ENCODE measurements at places on chromosomes 3 and 15.

DNA sequence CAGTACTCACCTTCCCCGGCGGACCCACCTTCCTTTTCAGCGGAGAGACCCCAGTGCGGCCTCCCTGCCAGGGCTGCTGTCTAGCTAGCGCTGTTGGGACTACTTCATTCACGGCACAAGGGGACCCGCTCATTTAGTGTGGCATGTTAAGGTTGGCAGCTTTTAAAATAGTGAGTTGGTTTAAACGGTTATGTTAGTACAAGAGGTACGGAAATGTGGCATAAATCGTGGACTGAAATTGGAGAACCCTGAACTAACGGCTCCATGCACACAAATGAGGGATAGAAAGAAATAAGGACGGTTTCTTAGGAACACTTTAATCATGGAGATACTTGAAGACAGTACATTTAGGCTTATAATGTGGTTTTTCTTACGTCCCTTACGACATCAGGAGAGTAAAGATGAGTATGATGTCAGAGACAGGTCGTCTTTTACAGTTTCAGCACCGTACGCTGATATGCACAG lies 752 bp downstream of the CEP63 start:
- DNase-seq = no peak

DNA sequence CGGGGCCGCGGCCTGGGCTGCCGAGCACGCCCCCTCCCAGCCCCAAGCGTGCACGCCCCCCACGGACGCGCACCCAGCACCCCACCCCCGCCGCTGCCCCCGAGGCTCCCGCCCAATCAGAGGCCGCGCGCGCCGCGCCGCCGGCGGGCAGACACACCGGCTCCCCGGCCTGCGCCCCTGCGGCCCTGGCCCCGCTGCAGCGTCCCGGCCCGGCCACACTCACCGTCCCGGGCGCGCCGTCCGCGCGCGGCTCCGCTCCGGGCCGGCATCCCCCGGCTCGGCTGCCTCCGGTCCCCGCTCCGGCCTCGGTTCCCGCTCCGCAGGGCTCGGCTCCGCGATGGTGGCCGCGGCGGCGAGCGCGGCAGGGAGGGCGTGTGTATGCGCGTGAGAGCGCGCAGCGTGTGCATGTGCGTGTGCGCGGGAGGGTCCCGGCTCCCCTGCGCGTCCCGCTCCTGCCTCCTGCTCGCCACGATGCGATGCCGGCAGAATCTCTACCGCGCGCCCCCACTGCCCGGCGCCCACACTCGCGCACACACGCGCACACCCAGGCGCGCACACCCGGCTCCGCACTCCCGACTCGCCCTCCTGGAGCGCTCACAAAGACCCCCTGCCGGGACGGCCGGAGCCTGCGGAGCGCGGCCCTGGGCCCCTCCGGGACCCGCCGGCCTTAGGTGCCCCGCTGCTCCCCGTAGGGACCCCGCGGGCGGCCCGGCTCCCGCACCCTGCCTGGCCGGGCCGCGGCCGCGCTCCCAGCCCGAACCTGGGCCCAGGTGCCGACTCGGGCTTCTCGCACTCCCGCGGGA lies 186.5 kb upstream of the LINGO1 start:
- DNase-seq = no peak

DNA sequence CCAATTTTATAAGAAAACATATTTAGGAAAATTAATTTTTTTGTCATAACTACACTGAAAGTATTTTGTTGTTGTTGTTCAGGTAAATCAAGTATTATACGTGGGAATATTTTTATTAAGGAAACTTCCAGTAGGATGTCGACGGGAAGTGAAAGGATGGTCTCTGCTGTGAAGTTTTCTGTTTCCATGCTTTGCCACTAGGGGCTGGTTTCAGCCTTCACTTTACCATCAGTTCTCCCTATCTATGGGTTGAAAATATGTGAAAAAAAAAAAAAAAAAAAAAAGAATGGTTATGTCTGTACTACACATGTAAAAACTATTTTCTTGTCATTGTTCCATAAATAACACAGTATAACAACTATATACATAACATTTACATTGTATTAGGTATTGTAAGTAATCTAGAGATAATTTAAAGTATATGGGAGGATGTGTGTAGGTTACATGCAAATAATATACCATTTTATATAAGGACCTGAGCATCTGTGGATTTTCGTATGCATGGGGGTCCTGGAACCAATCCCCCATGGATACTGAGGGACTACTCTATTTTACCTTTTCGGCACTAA lies 136.7 kb downstream of the SMAD6 start:
- DNase-seq = no peak

DNA sequence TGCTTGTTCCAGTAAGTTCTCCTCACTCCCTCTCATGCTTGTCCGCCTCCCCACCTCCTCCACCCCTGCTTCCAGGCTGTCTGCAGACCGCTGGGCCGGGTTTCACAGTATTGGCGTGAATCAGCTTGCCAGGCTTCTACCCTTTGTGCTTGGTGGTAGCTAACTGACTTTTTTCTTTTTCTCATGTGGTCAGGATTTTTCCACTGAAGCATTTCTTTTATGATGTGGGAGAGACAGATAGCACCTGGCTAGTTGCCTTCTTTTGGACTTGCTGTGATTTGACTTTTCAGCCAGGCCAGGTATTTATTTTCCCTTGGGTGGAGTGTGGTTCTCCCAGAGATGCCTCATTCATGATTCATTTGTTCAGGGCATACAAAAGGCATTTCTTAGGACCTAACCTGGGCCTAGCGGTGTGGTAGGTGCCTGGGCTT lies 60.6 kb downstream of the ST6GAL1 start:
- no peak for DNase-seq

DNA sequence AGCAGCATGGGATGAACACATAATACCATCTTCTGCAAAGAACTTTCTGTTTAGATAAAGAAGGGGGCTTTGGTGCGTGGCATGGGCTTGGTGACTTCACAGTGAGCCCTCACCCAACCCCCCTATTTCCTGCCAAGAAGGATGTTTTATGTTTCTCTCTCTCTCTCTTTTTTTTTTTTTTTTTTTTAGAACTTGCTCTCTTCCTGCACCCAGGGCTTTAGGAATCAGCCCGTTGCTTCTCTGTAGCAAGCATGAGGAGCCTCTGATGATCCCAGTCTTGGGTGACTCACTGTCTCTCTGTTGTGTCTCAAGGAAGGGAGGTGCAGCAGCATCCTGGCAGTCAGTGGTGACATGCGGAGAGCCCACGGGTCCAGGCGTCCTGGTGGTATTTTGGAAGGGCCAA lies 49.1 kb downstream of the CCK start:
- no peak for DNase-seq

DNA sequence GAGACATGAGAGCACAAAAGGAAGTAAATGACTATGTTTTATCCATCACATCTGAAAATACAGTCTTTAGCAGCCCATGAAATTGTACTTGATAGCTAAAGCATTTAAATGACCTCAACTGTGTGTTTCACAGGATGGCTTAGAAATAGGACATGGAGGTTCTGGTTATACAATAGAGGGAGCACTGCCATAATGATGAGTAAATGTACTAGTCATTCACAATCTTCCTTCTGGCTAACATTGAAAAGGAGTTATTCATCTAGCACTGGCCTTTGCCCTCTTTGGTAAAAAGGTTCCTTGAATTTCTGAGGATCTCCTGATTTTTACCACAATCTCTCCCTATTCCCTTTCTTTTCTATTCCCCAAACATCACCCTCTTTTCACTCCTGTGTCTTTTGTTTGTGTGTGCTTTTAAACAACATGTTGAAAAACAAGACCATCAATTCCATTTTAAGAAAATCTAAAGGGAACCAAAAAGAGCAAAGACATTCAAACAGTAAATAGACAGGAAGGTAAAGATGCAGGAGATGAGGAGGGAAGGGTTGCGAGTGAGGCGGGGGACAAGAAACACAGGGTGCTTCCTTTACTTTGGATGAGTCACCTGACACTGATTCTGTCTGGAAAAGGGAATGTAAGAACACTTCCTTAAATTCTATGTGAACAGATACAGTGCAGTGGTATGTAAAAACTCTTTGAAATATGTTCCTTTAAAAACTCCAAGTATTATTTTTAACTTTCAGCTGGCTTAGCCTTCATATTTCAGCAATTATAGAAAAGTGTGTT lies 619.0 kb downstream of the MECOM start:
- DNase-seq = no peak

GRCh38 chr15:66774001-66774814 lies 72.2 kb downstream of the SMAD6 start:
- peak; percentile 69 for DNase-seq

DNA sequence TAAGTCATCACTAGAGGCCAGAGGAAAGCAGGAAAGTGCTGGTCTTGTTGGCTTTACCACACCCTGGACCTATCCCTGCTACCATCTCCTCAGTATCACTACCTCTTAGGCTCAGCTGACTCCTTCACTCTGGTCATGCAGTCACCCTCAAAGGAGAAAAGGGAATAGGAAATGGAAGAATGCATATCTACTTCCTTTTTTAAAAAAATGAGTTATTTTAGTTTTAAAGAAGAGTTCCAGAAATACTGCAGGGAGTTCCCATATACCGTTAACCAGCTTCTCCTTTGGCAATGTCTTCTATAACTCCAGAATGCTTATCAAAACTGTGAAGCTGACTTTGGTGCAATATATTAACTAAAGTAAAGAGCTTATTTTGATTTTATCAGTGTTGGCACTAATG lies 688.6 kb downstream of the DIPK2A start:
- DNase-seq = no peak

- no peak for DNase-seq
Observed at GRCh38 chr15:64379216-64379960, 1.9 kb downstream of the PCLAF start.

- peak; percentile 84 for DNase-seq
Observed at GRCh38 chr3:14402304-14402811, at the start of gene SLC6A6. Gene SLC6A6 (plus strand): TSS chr3:14402606. CDS start chr3:14443635, 41,029 bp downstream.

- DNase-seq = no peak
Observed at GRCh38 chr3:135087782-135088181, 292.7 kb downstream of the EPHB1 start.

DNA sequence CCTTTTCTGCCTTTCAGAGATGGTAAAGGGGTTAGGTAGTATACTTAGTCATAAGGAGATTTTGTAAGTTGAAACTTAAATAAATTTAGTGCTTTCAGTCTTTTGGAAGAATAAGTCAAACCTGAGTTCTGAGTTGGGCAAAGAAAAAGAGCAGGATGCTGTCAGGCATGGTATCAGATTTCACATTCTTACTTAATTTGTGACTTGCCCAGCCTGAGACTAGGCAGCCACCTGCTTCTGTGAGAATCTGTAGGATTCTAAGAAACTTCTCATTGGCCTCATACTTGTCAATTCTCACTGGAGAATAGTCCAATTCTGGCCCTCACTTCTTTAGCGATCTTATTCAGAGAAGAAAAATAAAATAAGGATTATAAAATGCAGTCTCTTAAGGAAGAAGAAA lies 577.5 kb downstream of the DIPK2A start:
- no peak for DNase-seq

GRCh38 chr3:63655519-63655918 lies 3.0 kb downstream of the SNTN start:
- no peak for DNase-seq

GRCh38 chr3:171797265-171797679 lies 13.0 kb downstream of the PLD1 start:
- DNase-seq = no peak

- DNase-seq = no peak
Observed at GRCh38 chr3:46093966-46094365, 66.7 kb upstream of the XCR1 start.

- DNase-seq = no peak
Observed at GRCh38 chr15:37143351-37143750, 43.0 kb upstream of the MEIS2 start.
